ENCODE measurements at places on chromosomes 5 and 9.
A peak's percentile ranks its signal among the peaks of the same experiment; 100 is the strongest.

GRCh38 chr9:34576597-34577399 lies 12.7 kb downstream of the CNTFR start:
- no peak for DNase-seq

- DNase-seq, result no peak
Observed at GRCh38 chr5:125120012-125120411, 373.6 kb upstream of the ZNF608 start.

- DNase-seq, result no peak
Observed at GRCh38 chr9:136821826-136822544, 14.2 kb downstream of the RABL6 start.

DNA sequence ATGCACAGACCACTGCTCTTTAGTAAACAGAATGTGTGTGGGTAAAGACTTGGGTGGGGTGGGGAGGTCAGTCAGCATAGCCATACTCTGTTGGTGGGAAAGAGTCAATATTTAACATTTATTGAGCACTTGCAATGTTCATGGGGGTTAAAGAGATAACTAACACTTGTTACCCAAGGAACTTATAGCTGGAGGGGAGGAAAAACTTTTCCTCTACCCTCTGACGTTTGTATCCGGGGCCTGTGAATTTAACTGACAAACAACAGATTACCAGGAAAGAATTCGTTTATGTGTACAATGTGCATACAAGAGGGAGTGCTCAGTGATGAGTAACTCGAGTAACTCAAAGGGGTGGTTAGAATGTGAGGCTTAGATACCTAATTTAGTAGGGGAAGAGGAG lies 6.8 kb upstream of the CLINT1 start:
- no peak for DNase-seq

GRCh38 chr5:75756981-75757380 lies 39.7 kb upstream of the POC5 start:
- no peak for DNase-seq

DNA sequence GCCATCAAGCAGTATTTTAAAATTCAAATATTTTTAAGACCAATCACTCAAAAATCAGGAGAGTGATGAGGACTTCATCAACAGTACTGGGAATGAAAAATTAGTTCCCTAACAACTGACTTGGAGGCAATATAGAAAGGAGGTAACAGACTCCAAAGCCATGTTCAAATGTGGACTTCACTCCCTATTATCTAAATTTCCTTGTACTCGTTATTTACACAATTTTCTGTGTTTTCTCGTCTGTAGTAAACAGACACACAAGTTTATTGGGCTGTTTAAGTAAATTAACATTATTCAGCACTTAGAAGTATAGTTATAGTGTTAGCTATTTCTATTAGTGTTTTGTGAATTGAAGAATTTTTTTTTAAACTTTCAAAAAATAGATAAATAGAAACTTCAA lies 159.5 kb upstream of the FTMT start:
- DNase-seq, result no peak

GRCh38 chr5:82019342-82020138 lies 47.7 kb downstream of the ATG10 start:
- DNase-seq, result peak; percentile 59

DNA sequence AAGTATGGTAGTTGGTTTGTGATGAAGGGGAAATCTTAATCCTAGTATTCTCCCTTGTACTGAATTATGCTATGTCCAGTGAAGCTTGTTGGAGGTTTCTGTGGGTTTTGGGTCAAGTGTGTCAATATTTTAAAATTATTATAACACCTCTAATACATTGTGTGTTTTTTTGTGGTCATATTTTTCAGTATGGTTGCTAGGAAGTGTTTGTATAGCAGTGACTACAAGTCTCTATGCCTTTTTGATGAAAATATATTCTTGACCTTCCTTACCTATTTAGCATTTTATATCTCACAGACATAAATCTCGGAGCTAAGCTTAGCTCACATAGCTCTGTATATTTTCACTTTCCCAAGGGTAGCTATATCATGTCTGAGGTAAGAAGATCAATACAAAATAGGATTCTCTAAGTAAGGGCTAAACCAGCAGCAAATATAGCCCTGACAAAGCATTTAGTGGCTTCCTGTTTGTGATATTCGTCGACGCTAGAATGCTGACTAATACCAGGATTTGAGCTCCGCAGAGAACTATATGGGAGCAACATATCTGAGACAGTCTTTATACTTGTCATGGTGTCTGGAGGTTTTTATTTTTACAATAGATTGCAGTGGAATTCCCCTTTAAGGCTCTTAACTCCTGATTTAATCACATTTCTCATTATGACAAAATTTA lies 82.3 kb downstream of the MACIR start:
- no peak for DNase-seq

DNA sequence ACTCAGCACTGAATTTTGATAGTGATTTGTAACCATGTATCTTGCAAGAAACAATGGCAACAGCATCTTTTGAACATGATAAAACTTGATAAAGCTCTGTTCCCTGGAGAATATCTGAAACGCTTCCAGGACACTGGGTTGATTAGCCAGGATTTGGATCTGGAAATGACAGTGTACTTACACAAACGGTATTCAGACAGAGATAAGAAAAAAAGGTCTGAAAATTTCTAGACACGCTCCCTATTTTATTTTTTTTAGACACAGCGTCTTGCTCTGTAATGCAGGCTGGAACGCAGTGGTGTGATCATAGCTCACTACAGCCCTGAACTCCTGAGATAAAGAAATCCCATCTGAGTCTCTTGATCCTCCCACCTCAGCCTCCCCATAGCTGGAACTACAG lies 109.0 kb downstream of the GNAQ start:
- DNase-seq, result no peak

- no peak for DNase-seq
Observed at GRCh38 chr5:131814990-131815389, 18.2 kb upstream of the FNIP1 start.

DNA sequence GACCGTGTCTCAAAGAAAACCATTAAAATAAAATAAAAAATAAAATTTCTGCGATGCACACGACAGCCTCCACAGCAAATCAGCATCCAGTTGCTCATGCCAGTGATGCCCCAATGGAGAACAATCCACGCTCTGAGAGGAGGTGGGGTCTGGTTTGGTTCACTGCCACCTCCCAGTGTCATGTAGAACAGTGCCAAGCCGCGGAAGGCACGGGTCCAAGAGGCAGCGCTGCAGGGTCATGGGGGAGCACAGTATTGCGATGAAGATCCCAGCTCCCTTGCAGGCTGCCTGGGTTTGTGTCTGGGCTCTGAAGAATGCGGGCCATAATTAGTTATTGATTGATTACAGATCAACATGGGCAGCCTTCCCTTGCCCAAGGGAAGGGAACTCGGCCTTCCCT lies 6.1 kb upstream of the CACFD1 start:
- no peak for DNase-seq

DNA sequence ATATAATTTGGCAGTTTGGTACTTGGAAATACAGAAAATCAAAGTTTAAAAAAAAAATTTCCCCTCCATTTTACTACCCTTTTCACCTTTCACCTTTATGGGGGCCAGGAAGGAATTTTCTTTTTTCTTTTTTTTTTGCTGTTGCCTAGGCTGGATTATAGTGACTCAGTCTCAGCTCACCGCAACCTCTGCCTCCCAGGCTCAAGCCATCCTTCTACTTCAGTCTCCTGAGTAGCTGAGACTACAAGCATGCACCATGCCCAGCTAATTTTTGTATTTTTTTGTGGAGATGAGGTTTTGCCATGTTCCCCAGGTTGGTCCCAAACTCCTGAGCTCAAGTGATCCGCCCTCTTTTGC lies 9.1 kb downstream of the CHMP5 start:
- DNase-seq, result no peak

DNA sequence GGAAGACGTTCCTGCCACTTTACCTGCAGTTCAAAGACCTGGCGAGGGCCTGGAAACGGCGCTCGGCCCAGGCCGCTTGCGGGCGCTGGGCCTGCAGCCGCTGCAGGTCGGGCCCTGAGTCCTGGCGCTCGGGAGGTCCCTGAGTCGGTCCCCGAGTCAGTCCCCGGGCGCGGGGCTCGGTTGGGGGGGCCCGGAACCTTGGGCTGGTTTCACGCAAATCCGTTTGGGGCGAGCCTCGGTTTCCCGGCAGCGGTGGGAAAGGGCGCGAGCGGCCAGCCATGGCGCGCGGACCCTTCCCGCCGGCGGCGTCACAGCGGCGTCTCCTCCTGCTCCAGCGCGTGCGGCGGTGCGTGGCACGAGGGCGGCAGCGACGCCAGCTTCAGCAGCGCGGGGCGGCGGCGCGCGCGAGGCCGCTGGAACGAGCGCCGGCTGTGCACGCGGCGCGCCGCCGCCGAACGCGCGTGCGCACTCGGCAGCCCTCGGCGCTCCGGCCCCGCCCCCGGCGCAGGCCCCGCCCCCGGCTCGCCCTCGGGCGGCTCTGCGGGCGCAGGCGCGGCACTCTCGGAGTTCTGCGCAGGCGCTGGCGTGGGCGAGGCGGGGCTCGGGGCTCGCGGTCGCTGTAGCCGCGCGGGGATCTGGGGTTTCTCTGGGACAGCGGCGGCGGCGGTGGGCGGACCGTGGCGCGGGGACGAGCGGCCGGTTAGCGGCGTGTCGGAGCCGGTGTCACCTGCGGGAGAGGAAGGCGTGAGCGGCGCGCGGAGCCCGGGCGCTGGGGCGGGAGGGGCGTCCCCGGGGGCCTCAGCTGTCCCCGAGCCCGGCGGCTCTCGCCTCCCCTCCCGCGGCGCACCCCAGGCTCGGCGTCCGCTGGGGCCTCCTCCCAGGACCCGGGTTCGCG lies 29.9 kb downstream of the EXOC3 start:
- peak; percentile 94 for DNase-seq

GRCh38 chr9:17291766-17292165 lies 156.9 kb downstream of the CNTLN start:
- DNase-seq, result no peak

DNA sequence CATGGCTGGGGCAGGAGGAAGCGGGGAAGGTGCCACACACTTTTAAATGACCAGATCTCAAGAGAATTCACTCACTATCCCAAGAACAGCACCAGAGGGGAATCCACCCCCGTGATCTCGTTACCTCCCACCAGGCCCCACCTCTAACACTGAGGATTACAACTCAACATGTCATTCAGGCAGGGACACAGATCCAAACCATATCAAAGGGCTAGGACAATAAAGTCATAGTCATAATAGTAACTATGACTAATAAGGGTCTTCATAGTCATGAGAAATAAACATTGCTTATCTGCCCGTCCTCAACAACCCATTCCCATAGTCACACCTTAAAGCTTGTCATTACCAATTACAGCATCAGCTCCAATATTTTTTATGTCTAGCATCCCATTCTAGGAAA lies 65.3 kb upstream of the SMC2 start:
- no peak for DNase-seq

DNA sequence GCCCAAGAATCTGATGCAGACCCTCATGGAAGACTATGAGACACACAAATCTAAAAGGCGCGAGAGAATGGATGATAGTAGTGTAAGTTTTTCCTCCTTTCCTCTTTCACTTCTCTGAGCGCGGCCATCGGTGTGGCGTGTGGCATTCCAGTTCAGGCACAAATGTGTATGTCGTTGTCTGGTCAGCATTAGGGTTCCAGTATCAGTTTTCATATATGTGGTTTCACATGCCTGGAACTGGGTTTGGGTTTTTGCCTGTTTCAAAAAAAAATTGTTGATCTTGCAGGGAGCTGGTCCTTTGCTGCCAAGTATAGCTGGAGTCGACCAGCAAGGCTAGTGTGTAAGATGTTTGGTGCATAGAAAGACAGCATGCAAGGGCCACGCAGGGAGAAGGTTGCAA lies 51.5 kb downstream of the C9orf152 start:
- no peak for DNase-seq

DNA sequence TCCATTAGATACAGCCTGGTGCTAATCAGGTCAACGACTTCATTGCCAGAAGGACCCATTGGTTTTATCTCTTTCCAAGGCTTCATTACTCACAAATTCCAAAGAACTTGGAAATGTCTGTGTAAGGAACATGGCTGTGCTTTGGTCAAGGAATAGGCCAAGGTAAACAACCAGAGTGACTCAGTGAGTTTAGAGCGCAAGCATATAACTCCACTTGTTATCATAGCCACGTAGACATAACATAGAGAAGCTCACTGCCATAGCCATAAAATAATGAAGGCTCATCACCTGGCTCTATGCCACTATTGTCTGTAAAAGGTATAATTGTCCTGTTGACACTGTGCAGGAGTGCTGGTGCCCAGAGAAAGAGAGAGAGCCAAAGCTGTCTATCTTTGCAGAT lies 139.3 kb upstream of the PLCXD3 start:
- no peak for DNase-seq

GRCh38 chr5:112795944-112796678 lies 58.4 kb downstream of the APC start:
- no peak for DNase-seq

- no peak for DNase-seq
Observed at GRCh38 chr5:98773214-98773463, 324 bp upstream of the RGMB start.

- DNase-seq, result no peak
Observed at GRCh38 chr5:43699910-43700309, 96.9 kb downstream of the NNT start.

DNA sequence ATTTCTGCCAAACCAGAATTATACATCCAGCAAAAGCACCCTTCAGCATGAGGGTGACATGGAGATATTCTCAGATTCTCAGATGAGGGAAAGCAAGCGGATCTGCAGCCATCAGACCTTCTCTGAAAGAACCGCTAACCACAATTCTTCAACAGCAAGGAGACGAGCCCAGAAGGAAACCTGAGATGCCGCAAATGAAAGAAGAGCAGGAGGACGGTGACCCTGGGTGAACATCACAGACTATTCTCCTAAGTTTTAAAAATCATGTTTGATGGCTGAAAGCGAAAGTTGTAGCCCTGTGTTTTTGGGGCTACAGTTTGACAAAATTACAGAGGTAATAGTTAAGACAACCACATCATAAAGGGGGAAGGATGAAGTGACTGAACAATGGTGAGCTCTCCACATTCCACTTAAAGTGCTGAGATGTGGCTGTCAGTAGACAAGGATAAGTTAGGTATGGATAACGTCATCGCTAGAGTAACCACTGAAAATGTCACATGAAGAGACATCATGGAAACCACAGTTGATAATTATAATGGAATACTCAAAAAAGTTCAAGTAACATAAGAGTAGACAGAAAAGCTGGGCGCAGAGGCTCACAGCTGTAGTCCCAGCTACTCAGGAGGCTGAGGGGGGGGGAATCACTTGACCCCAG lies 31.5 kb upstream of the NSMF start:
- DNase-seq, result no peak

DNA sequence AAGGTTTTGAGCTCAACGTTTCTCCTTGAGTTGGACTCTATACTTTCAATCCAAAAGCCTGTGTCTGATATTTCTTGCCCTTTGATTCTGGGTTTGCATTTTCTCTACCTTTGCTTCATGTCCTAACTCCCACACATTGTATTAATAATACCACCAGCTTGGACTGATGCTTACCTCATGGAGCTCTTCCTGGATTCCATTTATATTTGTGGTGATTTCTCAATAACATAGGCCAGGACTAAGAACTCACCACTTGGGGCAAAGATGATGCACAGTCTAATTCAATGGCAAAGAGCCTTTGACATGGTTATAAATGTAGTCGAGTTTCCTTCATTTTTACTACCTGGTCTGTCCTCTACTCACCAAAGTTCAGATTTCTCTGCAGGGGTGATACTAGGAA lies 27.5 kb upstream of the EFNA5 start:
- DNase-seq, result no peak

Measured in NCI-H1417 (cell line).